ENCODE measurements at places on chromosomes 1 and 21.

- DNase-seq: no peak
Observed at GRCh38 chr1:215474940-215475339, 92.2 kb upstream of the KCTD3 start.

GRCh38 chr1:228374711-228375577 lies 31.7 kb downstream of the TRIM11 start:
- DNase-seq: peak; percentile 94

DNA sequence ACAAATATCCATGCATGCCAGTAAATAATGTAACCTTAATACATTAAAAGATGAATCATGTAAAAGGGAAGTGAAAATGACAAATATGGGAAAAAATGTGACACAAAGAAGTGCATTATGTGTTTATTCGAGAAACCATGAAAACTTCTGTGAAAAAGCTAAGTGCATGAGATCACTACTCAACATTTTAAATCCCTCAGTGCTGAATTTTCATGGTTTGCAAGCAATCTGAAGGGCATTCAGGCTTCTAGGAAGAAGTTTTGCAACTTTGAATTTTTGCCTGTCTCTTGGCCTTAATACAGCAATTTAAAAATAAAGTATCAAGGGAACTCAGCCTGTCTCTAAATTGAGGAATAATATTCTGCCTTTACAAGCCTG lies 78.2 kb downstream of the MAP3K7CL start:
- peak; percentile 90 for DNase-seq

- DNase-seq: no peak
Observed at GRCh38 chr1:166597516-166597915, 241.8 kb upstream of the POGK start.

DNA sequence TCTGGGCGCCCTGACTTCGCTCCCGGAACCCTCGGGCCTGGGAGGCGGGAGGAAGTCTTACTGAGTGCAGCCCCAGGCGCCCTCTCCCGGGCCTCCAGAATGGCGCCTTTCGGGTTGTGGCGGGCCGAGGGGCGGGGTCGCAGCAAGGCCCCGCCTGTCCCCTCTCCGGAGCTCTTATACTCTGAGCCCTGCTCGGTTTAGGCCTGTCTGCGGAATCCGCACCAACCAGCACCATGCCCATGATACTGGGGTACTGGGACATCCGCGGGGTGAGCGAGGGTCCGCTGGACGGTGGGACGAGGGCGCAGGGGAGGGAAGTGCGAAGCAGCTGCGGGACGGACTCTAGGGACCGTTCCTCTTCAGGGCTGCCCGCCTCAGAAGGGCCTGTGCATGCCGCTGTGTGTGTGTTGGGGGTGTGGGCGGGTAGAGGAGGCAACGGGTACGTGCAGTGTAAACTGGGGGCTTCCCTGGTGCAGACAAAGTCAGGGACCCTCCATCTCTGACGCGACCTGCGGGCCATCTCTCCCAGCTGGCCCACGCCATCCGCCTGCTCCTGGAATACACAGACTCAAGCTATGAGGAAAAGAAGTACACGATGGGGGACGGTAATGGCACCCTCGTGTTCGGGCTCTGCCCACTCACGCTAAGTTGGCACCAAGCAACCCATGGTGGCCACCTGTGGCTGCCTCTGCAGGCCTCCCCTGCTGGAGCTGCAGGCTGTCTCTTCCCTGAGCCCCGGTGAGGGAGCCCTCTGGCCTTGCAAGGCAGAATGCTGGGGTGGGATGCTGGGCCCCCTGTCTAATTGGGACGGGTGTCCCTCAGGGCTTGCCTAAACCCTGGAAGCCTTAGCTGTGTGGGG lies at the start of gene GSTM1:
GSTM1 (plus strand) TSS at position 177 of the 859 bp plus-strand sequence; CDS start at position 234, 57 bp downstream.
- no peak for DNase-seq
